ENCODE measurements at places on chromosomes 16 and 17.

GRCh38 chr17:11241611-11242226, 706 bp downstream of the SHISA6 start:
- no peak for DNase-seq

DNA sequence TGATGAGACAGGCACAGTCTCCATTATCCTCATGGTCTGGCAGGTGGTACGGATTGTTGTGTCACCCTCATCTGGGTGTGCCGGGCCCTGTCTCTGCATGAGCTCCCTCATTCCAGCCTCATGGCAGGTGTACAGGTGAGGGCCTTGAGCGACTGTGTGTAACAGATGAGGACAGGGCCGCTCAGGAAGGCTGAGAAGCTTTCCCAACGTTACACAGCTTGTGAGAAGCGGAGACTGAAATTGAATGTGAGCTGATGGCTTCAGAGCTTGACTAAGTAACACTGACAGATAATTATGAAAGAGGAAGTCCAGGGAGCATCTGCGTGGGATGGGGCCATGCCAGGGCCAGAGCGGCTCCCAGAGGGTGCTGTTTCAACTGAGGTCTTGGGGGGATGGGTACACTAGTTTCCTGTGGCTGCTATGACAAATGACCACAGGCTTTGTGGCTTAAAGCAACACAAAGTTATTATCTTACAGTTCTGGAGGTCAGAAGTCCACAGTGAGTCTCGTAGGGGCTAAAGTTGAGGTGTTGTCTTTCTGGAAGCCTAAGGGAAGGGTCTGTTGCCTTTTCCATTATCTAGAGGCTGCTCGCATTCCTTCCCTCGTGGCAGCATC, 36.7 kb downstream of the CMIP start:
- DNase-seq = no peak

DNA sequence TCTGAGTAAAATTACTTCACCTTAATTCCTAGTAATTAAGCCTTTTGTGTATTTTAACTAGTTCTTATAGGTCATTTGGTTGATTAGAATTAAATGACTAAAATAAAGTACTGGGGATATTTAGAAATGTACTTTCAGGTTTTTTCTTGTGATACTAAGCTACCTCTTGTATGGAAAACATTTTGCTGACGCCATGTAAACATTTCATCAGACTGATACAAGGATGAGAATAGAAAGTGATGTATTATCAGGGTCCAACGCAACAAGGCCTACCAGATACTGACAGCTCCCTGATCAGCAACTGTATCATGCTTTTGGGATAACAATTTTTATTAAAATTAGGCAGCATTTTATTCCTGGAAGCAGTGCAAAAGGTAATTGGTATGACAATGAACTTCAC, 1.7 kb downstream of the SMARCE1 start:
- no peak for DNase-seq

DNA sequence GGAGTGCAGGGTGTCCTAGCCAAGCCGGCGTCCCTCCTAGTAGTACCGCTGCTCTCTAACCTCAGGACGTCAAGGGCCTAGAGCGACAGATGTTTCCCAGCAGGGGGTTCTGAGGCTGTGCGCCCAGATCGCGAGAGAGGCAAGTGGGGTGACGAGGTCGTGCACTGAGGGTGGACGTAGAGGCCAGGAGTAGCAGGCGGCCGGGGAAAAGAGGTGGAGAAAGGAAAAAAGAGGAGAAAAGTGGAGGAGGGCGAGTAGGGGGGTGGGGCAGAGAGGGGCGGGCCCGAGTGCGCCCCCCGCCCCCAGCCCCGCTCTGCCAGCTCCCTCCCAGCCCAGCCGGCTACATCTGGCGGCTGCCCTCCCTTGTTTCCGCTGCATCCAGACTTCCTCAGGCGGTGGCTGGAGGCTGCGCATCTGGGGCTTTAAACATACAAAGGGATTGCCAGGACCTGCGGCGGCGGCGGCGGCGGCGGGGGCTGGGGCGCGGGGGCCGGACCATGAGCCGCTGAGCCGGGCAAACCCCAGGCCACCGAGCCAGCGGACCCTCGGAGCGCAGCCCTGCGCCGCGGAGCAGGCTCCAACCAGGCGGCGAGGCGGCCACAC, at the start of gene MMP2:
TSS of gene MMP2 (plus strand) at position 372 of the 603 bp plus-strand sequence. CDS start 282 bp downstream, outside the sequence.
- DNase-seq = no peak

DNA sequence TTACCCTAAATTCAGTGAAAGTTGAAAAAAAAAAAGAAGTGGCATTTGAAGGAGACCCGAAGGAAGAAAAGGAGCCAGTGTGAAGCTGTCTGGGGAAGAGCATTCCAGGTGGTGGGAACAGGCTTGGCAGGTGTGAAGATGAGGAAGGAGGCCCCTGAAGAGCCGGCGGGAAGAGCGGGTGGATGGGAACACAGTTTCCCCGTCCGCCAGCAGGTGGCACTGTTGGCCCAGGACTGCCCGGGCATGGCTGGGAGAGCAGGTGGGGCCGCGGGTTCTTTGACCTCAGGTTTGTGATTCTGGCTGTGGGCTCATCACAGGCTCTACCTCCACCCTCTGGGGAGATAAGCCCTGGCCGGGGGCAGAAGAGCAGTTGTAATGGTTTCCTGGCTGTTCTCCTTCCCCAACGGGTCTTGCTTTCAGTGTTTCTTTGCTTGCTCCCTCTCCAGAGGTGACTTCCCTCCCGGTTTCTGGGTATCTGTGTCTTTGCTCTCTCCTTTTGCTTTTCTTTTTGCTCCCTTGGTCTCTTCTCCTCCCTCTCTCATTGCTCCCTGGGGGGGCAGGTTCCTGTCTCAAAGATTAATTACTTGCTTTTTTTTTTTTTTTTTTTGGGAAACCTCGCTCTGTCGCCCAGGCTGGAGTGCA, 32.3 kb downstream of the RAP1GAP2 start:
- DNase-seq = no peak

DNA sequence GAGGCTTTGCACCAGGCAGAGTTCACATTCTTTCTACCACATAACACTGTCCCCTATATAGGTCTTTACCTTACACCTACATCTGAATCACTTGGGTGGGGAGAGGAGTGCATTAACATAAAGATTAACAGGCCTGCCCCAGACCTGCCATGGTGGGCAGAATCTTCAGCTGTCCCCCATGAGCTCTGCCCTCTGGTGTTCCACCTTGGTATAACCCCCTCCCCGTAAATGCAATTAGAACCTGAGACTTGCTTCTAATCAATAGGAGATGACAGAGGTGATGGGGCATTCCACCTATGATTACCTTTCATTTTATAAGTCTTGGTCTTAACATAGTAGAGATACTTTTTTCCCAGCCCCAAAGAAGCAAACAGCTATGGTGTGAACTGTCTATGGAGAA, 20.4 kb upstream of the GRIN2A start:
- DNase-seq = no peak

- no peak for DNase-seq
Observed at GRCh38 chr16:12311877-12312276, 335.3 kb downstream of the SNX29 start.

DNA sequence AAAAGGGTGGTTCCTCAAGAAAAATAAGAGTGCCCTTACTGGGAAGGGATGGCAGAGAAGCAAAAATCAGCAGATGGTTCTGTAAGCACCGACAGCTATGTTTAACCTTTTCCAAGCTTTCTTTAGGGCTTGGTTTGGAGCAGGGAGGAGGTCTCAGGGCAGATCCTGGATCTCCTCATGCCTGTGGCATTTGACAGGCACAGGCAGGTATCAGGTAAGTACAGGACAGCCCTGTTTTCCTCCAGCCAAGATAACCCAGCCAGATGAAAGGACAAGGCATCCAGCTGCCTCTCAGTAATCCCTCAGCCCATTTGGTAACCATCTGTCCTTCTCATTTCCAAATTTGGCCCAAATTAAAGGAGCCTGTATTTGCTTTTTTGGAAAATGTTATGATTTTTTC, 141.5 kb downstream of the TOX3 start:
- DNase-seq = no peak

- no peak for DNase-seq
Observed at GRCh38 chr17:6641247-6641863, 495 bp downstream of the TXNDC17 start.

DNA sequence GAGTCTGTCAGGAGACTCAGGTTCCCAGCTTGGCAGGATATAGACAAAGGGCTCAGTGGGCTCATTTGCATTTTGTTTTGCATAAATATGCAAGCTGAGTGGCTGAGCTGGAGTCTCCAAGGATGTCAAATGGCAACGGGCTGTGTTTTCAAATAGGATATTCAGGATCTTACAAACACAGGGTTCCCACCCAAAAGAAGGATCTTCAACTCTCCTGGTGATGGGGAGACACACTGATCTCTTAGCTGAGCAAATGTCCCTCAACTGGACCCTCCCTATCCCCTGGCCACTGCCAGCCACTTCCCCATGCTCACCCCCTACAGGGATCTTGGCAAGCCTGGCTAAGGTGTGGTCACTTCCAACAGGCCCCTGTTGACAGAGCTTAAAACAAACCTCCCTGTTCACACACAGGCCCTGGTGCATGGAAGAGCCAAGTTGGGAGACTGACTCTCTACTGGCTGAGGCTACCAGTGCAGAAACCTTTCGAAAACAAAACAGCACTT, 61.6 kb downstream of the SOX9 start:
- no peak for DNase-seq

- DNase-seq = no peak
Observed at GRCh38 chr17:28133562-28133970, 91.1 kb downstream of the NLK start.
